EL (cell line): ENCODE measurements at places on chromosomes 7 and 10.

DNA sequence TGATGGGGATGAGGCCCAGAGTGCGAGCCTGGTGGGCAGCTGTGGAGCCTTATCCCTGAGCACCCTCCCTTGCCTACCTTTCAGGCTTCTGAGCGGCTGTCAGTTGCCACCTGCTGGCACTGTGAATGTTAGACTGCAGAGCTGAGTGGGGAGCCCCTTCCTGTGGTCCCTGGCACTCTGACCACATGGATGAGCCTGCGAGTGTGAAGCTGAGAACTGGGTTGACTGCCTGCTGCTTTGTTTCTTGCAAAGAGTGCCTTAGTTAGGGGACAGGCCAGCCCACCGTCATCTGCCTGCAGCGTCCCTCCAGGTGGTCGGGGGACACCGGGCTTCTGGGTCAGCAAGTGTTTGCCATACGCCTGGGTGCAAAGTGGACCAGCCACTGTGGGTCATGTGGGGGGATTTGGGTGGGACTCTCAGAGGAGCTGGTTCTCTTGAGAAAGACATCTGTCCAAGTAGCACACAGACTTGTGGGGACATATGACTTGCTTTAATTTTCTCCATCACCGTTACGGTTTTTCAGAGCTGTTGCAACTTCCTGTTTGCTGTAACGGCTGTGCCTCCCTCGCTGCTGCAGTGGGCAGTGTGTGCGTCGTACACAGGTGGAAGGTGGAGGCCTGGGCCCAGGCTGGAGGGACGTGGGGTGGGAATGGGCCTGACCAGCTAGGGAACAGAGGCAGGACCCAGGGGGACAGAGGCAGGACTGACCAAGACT, 13.7 kb downstream of the INPP5A start:
- no peak for DNase-seq

GRCh38 chr7:111954474-111955381, 251.5 kb downstream of the DOCK4 start:
- no peak for DNase-seq

DNA sequence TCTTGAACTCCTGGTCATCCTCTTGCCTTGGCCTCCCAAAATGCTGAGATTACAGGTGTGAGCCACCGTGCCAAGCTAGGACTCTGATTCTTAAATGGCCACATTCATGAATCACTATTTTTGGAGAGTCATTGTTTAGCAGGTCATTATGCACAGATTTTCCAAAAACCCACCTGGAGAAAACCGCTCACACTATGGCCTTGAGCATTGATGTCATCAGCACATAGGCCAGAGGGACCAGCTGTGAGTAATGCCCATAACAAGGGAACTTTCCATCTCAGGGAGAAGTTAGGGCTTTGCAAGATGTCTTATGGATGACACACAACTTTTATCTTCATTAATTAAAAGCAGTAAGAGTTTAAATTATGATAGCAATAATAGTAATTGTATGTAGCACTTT, 86.4 kb upstream of the KIF5B start:
- DNase-seq = peak; percentile 8

DNA sequence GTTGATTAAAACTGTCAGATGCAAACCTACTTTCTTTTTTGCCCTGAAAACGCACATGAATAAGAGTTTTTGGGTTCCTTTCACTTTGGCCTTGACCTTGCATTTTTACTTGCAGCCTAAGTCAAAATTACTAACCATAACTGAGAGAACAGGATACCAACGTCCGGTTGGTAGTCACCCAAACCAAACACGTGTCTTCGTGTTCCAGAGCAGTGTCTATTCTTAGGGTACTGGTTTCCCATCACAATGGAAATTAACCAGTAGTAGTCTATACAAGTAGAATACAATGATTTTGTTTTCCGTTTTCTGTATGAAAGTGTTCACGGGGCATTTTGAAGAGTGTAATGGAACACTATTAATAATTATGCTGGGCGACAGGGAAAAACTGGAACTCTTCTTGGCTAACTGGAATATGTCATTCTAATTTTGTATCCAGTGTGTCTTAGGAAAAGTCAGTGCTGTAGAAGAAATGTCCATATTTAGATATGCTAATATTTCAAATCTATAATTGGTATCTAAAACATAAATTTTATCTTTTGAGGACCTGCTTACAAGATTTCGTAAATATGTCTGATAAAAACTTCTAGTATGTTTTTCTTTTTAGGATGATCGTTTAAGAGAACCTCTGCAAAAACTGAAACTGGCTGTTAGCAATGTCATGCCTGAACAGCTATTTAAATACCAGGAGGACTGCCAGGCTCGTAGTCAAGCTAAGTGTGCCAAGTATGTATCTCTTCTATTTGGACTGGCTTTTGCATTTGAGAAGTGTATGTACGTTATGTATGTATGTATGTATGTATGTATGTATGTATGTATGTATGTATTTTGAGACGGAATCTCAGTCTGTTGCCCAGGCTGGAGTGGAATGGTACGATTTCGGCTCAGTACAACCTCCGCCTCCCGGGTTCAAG, 40.9 kb downstream of the UBN2 start:
- DNase-seq = no peak

DNA sequence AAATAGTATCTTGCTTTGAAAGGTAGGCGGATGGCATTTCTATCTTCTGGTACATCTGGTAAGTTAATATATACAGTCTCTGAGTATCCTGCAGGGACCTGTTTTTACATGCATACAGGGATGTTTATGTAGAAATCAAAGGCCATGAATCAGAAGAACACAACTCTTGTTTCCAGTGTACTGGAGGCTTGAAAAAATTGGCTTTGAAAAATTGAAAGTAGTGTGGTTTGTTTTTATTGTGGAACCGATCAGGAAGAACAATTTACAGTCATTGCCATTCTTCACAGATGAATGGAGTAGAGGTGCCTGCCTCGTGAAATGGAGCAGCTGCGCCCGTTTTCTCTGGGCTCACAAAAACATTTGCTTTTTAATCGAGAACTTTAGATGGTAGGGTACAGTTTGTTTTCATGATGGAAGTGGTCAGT, 54.0 kb upstream of the RPA3 start:
- DNase-seq = no peak
